ENCODE measurements at places on chromosomes 7 and 10.

DNA sequence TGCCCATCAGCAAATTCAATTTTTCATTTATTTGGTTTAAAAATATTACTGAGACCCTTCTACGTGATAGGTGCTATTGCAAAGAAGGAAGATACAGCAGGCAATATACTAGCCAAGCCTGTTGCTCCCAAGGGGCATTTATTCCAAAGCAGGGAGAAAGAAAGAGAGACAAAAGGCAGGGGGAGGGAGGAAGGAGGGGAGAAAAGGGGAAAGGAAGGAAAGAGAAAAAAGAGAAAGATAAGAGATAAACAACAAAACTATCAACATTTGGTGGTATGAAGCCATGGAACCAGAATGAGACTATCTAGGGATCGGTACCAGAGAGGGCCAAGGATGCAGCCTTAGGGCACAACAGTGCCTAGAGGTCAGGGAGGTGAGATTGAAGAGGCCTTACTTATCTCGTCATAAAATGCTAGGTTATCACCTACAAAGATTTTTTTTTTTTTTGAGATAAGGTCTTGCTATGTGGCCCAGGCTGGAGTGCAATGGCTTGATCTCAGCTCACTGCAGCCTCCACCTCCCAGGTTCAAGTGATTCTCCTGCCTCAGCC, 55.3 kb upstream of the CAPZA2 start:
- DNase-seq: no peak

DNA sequence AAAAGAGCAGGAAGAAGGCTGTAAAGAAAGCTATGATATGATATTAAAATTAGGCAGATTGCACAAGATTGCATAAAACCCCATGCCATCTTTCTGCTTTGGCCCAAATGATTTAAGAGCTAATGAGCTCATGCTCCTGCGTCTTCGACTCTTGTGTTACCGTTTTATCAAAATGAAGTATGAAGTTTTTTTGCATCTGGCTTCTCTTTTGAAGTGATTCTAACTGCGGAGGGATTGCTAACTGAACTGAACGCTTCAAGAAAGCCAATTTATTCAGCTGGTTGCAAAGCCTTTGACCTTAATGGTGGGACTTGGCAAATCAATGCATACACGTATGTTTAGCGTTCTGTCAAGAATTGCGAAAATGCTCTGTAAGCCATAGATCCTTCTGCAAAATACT, 282.9 kb downstream of the TWIST1 start:
- no peak for DNase-seq

DNA sequence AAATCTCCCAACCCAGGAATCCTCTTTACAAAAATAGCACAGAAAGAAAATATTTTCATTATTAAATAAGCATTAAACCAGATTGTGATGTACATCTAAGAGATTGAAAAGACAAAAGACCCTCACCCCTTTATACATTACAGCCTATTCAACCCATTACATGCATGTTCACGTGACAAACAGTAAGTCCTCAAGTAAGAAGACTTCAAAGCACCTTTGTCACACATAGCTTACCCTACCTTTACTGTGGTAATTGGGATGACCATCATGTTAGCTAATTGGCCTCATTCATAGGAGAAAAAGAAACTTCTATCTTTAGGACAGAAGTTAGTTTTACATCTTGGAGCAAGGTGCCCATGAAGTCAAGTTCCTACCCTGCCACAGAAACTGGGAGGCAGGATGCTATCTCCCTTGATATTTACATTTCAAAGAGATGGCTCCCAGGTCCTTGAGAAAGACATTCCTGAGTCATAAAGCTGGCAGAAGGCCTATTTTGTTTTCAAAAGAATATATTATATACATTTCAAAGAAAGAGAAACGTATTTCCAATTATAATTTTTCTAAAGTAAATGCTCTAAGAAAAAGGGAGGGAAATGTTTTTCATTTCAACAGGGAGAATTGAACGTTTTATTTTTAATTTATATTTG, 48.1 kb downstream of the GNAI1 start:
- no peak for DNase-seq

DNA sequence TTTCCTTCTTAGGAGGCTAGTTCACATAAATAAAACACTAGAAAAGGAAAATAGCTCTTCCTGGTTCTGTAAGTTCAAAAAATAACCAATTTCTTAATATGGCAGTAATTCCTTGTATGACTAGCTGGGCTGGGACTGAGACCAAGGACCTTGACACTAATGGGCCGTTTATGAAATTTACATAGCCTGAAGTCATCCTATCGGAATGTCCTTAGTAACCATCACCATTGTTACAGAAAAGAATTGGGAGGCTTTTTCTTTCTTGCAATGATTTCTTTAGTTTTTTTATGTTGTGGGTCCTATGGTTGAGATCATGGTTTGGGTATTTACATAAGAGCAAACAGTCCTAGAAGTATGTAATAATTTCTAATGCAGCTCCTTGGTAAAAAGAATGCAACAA, 87.1 kb upstream of the HDAC9 start:
- DNase-seq: no peak

- DNase-seq: no peak
Observed at GRCh38 chr10:88385601-88386203, 197.4 kb downstream of the RNLS start.

GRCh38 chr7:28779954-28780353, 178.2 kb downstream of the TRIL start:
- no peak for DNase-seq

DNA sequence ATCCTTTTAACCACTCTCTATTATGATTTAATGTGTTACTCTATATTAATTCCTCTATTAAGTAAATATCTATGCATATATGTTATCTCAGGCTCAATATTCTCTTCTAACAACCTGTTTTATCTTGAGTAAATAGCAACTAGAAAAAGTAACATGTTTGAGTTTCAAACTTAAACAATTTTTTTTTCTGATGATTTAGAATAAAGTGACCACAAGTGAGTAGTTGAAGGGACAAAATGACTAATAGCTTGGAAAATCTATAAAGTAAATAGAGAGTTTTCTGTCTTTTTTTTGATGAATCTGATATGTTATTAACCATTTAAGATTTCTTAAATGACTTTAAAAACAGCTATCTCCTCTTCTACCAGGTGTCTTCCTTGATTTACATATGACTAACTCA, 483.8 kb downstream of the TFEC start:
- DNase-seq: no peak

DNA sequence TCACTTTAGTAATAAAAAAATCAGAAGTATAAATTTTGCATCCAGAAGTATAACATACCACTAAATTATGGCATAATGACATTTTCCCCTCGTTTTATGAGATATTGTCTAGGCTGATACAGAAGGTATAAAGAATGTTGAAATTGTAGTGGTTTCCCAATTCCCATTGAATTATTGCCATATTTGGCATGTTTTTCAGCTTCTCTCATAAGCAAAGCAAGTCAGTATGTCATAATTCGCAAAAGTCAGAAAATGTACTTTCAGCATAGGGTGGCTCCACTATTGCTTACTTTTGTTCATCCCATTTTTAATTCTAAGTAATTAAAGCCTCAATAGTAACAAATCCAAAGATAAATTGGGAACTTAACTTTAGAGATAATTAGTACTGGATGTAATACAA, 19.7 kb upstream of the PTPRZ1 start:
- DNase-seq: no peak

- no peak for DNase-seq
Observed at GRCh38 chr10:129880191-129880870, 83.7 kb downstream of the EBF3 start.

DNA sequence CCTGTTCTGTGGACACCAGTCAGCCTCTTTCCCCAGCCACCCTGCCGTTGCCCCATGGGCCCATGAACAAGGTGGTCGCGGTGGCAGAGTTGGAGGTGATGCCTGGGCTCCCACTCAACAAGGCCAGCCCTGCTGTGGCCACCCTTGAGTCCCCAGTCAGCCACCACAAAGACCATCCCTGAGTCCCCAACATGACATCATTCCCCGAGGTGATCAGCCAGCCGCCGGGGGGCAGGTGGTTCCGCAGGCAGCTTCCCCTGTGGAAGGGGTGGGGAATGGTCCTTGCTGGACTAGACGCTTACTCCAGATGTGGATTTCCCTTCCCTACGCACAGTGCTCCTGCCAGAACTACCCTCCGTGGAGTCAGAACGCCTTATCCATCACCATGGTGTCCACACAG, 271.7 kb downstream of the PTPRN2 start:
- DNase-seq: no peak

- DNase-seq: no peak
Observed at GRCh38 chr7:104627516-104627915, 299.1 kb downstream of the LHFPL3 start.

DNA sequence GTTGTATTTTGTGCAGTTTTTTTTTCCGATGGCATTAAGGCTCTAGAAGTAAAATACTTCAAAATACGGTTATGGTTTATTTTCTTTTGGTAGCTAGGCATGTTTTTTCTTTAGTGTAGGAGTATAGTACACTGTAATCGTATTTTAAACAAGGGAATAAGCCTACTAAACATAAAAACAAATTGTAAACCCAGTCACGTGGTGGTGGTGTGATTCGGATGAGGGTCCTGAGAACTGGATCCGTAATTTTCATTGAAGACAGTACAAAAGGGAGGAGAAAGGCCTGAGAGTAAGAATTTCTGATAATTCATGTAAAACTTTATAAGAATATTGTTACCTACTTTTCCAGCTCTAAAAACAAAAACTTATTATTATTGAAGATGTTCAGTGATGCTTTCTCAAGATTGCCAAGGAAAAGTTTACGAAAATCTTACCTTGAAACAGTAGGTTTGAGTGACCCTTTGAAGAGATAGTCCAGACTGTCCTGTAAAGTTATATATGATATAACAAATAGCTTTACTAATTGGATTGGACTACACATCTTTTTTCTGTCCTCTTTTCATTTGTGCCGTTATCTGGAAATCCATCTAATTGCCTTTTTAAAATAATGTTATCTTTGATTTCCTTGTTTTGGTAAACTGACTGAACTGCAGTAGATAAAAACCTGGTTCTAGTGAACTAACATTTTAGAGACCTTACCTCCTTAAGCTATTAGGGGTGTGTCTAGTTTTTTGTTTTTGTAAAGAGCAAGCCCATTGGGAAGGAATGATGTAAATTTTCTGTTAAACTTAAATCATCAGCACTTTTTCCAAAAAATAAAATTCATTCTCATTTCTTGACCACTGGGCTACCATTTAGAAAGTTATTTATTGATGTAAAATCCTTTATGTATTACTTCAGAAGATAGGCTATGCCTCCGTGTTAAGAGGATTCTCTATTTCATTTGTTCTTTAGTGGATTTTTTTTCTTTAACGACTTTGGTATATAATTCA, 1.0 kb upstream of the PBLD start:
- no peak for DNase-seq

DNA sequence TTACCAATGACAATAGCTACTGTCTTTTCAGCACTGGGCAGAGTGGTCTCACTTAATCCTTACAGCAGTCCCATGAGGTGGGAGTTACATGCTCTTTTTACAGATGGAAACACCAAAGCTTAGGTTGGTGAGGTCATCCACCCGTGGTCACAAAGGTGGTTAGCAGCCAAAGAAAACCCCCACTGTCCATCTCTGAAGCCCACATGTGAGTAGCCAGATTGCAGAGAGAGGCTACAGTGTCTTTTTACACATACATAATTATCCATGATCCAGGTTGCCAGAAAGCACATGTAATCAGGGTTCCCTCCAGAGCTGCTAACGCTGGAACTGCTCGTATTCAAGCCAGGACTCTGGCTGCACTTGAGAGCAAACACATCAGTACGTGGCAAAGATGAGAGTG, 24.6 kb upstream of the ANKRD2 start:
- no peak for DNase-seq

- DNase-seq: no peak
Observed at GRCh38 chr10:129962872-129963640, 1.0 kb downstream of the EBF3 start.

- peak; percentile 68 for DNase-seq
Observed at GRCh38 chr10:96830511-96831199, 1.4 kb upstream of the LCOR start.

- no peak for DNase-seq
Observed at GRCh38 chr7:151769188-151769821, 107.6 kb downstream of the PRKAG2 start.

- no peak for DNase-seq
Observed at GRCh38 chr10:67250686-67251085, 324.9 kb downstream of the LRRTM3 start.

DNA sequence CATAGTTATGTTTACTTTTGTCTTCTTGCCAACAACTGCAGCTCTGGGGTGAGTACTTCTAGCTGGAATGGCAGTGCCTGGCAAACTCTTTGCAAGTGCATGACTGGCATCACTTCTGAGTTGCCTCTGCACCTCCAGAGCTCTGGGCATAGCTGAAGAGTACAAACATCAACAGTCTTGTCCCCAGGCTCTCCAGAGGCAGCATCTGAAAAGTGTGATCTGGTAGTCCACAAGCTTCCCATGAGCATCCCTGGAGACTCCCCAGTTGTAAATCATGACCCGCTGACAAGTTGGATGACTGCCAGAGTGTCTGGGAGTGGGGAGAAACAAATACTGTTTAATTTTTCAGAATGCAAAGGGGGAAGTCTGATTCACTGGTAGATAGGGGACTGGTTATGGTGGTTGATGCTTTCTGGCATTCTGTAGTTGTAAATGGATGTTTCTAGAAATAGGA, 138.9 kb upstream of the CDK13 start:
- DNase-seq: no peak

- DNase-seq: no peak
Observed at GRCh38 chr10:33229252-33229948, 105.1 kb downstream of the NRP1 start.

DNA sequence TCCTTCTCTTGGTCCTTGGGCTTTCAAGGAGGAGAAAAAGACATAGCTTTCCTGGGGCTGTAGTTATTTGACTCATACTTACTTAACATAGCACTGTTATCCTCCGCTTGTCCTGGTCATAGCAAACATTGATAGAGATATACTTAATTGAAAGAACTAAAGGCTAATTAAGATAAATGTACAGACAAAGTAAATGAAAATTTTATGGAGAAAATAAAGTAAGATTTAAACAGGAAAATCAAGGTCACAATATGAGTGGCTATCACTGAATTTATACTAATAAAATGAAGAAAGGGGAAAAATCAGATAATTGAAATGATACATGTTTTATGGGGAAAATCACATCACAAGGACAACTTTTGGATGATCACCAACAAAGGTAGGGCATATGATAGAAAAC, 849.7 kb downstream of the GRM8 start:
- no peak for DNase-seq

GRCh38 chr7:151684408-151685175, 164.9 kb upstream of the RHEB start:
- DNase-seq: no peak

- DNase-seq: no peak
Observed at GRCh38 chr7:55050281-55050680, 31.5 kb downstream of the EGFR start.

DNA sequence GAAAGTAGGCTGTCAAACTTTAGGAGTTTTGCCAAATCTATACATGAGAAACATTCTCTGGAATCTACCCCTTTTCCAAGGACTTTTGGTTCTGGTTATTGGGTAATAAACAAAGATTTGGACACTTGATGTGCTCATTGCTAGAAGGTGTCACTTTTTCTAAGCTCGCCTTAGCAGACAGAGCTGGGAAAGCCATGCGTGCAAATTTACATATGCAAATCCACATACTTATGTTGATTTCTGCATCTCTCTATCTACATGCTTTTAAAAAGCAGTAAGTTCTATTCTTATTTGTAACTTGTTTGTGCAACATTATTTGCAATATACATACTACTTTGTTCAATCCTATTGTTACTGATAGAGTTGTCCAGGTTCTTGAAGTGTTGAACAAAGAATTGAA, 22.5 kb upstream of the GIMAP6 start:
- DNase-seq: no peak

GRCh38 chr7:131105799-131106680, 221.6 kb upstream of the MKLN1 start:
- DNase-seq: peak; percentile 78
